ENCODE measurements at places on chromosomes 5 and 9.

DNA sequence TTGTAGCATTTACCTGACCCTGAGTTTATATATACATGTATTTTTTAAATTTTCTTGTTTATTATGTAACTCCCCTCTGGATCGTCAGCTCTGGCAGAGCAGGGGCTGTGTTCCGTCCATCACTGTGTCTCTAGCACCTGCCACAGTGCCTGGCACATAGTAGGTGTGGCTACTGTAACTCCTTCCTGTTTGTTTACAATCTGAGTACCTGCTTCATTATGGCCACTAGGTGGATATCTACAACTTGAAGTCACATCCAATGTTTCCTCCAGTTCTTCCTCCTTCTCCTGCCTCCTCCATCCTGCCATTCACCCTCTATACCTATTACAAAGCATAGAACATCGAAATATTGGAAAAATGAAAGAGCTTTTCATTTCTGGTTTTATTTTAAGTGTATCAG, 14.2 kb upstream of the PPP1R2B start:
- DNase-seq, result no peak

DNA sequence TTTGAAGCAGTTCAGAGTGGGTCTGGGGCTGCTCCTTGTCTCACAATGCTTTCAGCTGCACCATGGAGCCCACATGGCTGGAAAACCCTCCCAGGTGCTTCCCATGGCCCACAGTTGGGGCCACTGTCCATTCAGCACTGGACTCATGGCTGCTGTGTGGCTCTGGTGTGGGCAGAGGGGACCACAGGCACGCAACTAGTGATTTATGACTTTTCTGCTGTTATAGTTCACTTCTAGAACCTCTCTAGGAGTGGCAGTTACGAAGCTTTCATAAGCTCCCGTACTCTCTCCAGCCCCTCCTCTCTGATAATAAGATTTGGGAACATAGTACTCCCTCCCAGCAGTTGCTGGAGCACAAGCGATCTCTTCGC, 29.0 kb downstream of the GLRA1 start:
- DNase-seq, result no peak

- DNase-seq, result no peak
Measured at GRCh38 chr9:69535286-69535832, 136.8 kb downstream of the APBA1 start.

DNA sequence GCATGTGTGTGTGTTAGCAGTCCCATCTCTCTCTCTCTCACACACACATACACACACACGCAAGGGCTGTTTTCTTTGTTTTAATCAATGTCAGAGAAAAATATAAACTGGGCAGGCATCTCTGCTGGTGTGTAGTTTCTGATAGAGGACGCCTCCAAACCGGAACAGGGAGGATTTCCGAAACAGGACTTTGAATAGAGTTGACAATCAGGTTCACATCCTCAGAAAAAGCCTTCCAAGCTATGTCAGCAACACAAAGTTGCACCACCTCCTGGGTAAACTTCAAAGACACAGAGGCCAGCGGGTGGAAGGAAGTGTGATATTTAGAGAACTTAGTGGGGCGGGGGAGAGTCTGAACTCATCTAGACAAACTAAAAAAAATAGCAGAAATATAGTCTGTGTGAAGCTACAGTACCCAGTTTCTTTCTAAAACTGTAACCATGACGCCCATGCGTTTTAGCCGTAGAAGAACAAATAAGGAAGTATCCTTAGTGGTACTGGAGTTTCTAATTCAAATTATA, 1.2 kb downstream of the ST8SIA4 start:
- DNase-seq, result peak; percentile 43

- DNase-seq, result peak; percentile 67
Measured at GRCh38 chr9:123174887-123175518, 93.4 kb downstream of the STRBP start.

GRCh38 chr5:151018846-151019245, 1.5 kb upstream of the GPX3 start:
- no peak for DNase-seq

- peak; percentile 26 for DNase-seq
Measured at GRCh38 chr5:116273448-116274242, 188.8 kb downstream of the COMMD10 start.

GRCh38 chr9:71683598-71684235, 84.6 kb downstream of the CEMIP2 start:
- DNase-seq, result no peak
